ENCODE measurements at places on chromosomes 2 and 18. TPM values are rescaled to one million over a fixed set of nuclear protein-coding genes. Genes with fewer than 3 reads are reported as not detected.

The MAT2A gene
- total RNA-seq: 221 TPM

The TLX2 gene
- 0.10 TPM for total RNA-seq

The PLCL1 gene
- total RNA-seq: 3.5 TPM

The NLRC4 gene
- not detected for total RNA-seq

GRCh38 chr2:15058015-15058720, 425.7 kb downstream of the LRATD1 start:
- peak; percentile 46 for DNase-seq
- H3K4me1 ChIP-seq: no peaks in the 10 kb centered on the region
- no peak overlapping the region for H3K4me3 ChIP-seq
- H3K27ac ChIP-seq: no peak overlapping the region
- no peaks in the 10 kb centered on the region for H3K36me3 ChIP-seq

DNA sequence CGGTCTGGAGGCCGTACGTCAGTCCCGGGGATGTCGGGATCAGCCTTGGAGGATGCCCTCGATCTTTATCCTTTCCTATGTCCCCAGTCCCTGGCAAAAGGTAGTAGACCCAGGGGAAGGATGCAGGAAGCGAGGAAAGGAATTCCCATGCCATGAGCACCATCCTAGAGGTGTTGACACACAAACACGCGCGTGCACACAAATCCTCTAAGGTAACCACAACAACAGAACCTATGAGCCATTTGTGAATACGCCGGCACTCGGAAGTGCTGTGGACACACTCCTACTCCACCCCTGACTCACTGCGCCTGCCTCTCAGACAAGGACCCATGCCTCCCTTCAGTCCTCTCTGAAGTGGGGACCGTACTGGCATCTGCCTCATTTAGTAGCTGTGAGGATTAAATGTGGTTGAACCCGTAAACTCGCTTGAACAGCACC, 11.3 kb upstream of the MLPH start:
- peaks cover 10% of the 10 kb centered on the region for H3K27me3 ChIP-seq
- peak; percentile 66 for DNase-seq
- no peaks in the 10 kb centered on the region for H3K36me3 ChIP-seq
- peaks cover 11% of the 10 kb centered on the region for H3K4me1 ChIP-seq

- DNase-seq: no peak
- no peaks in the 10 kb centered on the region for H3K36me3 ChIP-seq
- H3K27ac ChIP-seq: no peak overlapping the region
- no peak overlapping the region for H3K4me3 ChIP-seq
Measured at GRCh38 chr2:195279840-195280427, 377.1 kb upstream of the SLC39A10 start.

GRCh38 chr2:71157124-71157793, 26.8 kb downstream of the MPHOSPH10 start:
- no peaks in the 10 kb centered on the region for H3K27me3 ChIP-seq
- DNase-seq: peak; percentile 65
- peaks cover 2% of the 10 kb centered on the region for H3K4me1 ChIP-seq
- no peaks in the 10 kb centered on the region for H3K36me3 ChIP-seq

DNA sequence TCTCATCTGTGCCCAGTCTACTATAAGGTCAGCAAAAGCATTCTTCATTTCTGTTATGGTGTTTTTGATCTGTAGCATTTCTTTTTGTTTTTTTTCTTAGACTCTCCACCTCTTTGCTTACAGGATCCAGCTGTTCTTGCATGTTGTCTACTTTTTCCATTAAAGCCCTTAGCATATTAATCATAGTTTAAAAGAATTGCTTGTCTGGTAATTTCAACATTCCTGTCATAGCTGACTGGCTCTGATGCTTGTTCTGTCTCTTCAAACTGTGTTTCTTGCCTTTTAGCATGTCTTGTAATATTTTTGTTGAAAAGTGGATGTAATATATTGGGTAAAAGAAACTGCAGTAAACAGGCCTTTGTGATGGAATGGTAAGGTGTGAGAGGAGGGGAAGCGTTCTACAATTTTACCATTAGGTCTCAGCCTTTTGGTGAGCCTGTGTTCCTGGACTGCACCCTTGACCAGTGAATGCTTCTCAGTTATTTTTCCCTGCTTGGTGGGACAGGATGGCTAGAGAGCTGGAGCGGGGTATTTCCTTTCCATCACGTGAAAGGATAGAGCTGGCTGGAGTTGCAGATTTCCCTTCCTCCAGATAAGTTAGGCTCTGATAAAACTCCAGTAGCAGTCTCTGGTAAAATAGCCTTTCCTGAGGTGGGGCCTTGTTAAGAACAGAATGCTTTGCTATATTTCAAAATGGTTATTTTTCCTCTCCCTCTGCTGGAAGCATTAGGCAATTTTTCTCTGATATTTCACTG, 65.4 kb downstream of the PLA2R1 start:
- peaks cover 18% of the 10 kb centered on the region for H3K27me3 ChIP-seq
- no peaks in the 10 kb centered on the region for H3K36me3 ChIP-seq
- no peaks in the 10 kb centered on the region for H3K4me1 ChIP-seq

GRCh38 chr18:70380915-70381896, 92.4 kb downstream of the SOCS6 start:
- no peaks in the 10 kb centered on the region for H3K4me1 ChIP-seq
- H3K4me3 ChIP-seq: no peak overlapping the region
- no peaks in the 10 kb centered on the region for H3K27me3 ChIP-seq
- no peaks in the 10 kb centered on the region for H3K36me3 ChIP-seq
- DNase-seq: peak; percentile 19
- H3K27ac ChIP-seq: no peak overlapping the region

DNA sequence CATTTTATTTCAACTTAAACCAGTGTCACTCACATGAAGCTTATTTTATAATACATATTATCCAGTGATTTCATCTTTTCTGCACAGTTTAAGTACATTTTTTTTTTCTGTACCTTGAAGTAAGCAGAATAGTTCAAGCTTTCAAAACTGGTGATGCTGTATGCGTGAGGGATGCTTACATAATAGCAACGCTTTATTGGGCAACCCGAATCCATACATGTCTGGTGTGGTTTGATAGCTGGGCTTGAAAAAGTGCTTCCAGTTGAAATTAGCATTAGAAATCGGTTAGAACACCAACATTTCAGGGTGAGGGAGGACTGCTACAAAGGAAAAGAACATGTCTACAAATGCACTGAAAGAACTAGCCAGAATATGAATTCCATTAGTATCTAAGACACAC, 117.4 kb downstream of the MBP start:
- peaks cover 7% of the 10 kb centered on the region for H3K4me1 ChIP-seq
- H3K27ac ChIP-seq: no peak overlapping the region
- peaks cover 34% of the 10 kb centered on the region for H3K36me3 ChIP-seq
- no peaks in the 10 kb centered on the region for H3K27me3 ChIP-seq
- no peak overlapping the region for H3K4me3 ChIP-seq

GRCh38 chr2:68943581-68944568, 8.8 kb downstream of the GKN2 start:
- H3K27ac ChIP-seq: no peak overlapping the region
- H3K27me3 ChIP-seq: peaks cover 3% of the 10 kb centered on the region
- DNase-seq: peak; percentile 74
- no peak overlapping the region for H3K4me3 ChIP-seq
- no peaks in the 10 kb centered on the region for H3K4me1 ChIP-seq

DNA sequence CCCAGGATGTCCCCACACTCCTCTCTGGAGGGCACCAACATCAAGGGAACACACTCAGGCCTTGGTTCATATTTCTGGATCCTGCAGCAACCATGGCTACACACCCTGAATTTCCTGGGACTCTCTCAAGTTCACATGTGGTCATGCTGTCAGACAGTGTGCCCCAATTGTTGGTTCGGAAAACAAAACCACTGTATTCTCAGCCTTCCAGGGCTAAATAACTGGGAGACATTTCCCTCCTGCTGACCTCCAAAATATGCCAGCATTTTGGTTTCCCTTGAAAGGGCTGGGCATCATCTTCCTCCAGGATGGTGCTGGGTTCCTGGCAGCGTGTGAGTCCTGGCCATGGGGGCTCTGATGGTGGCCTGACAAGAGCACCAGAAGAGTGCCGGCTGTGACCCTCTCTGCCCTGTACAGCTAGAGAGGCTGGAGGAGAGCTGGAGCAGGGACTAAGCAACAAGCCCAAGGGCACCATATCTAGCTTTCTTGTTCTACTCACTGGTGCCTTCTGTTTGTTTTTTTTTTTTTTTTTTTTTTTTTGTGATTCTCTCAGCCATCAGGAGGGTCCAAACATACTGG, 37.5 kb upstream of the WIPF1 start:
- H3K4me1 ChIP-seq: peaks cover 59% of the 10 kb centered on the region
- peaks cover 34% of the 10 kb centered on the region for H3K36me3 ChIP-seq

DNA sequence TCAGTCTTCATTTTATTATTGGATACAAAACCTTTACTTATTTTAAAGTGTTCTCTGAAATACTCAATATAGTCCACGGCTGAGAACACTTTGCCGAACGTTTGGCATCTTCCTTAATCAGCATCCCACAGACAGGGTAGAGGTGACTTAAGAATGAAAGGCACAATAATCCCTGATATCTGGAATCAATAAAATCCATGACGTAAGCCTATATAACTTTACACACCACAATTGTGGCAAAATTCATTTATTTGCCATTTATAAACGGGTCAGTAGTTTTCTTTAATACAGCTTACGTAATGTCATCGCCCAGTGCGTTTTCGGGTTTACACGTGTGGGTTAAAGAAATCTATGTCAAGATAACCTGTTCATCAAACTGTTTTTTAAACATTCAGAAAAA, 1.3 kb downstream of the MGAT4A start:
- H3K4me1 ChIP-seq: peaks cover 63% of the 10 kb centered on the region
- H3K36me3 ChIP-seq: peaks cover 25% of the 10 kb centered on the region
- DNase-seq: no peak
- no peaks in the 10 kb centered on the region for H3K27me3 ChIP-seq
- H3K27ac ChIP-seq: peak overlapping the region; percentile 87
- peak overlapping the region; percentile 88 for H3K4me3 ChIP-seq

GRCh38 chr2:170905864-170906263, 23.2 kb upstream of the GORASP2 start:
- no peak overlapping the region for H3K27ac ChIP-seq
- H3K4me1 ChIP-seq: no peaks in the 10 kb centered on the region
- H3K27me3 ChIP-seq: no peaks in the 10 kb centered on the region
- peaks cover 5% of the 10 kb centered on the region for H3K36me3 ChIP-seq
- DNase-seq: no peak

- H3K27me3 ChIP-seq: peaks cover 44% of the 10 kb centered on the region
- H3K4me1 ChIP-seq: peaks cover 36% of the 10 kb centered on the region
- peak; percentile 78 for DNase-seq
- H3K4me3 ChIP-seq: no peak overlapping the region
Measured at GRCh38 chr2:110853516-110853915, 121.1 kb downstream of the ACOXL start.

GRCh38 chr2:240156435-240157146, 16.1 kb upstream of the OTOS start:
- no peak overlapping the region for H3K27ac ChIP-seq
- H3K27me3 ChIP-seq: peaks cover 4% of the 10 kb centered on the region
- no peaks in the 10 kb centered on the region for H3K36me3 ChIP-seq

- no peaks in the 10 kb centered on the region for H3K4me1 ChIP-seq
- no peak for DNase-seq
- peaks cover 2% of the 10 kb centered on the region for H3K27me3 ChIP-seq
- H3K4me3 ChIP-seq: no peak overlapping the region
- H3K36me3 ChIP-seq: no peaks in the 10 kb centered on the region
- no peak overlapping the region for H3K27ac ChIP-seq
Measured at GRCh38 chr18:51514128-51514527, 316.6 kb upstream of the MEX3C start.

- peaks cover 8% of the 10 kb centered on the region for H3K4me1 ChIP-seq
- no peak overlapping the region for H3K27ac ChIP-seq
- no peak for DNase-seq
- no peaks in the 10 kb centered on the region for H3K36me3 ChIP-seq
- H3K27me3 ChIP-seq: no peaks in the 10 kb centered on the region
- no peak overlapping the region for H3K4me3 ChIP-seq
Measured at GRCh38 chr2:38907743-38908562, 18.3 kb downstream of the ARHGEF33 start.

DNA sequence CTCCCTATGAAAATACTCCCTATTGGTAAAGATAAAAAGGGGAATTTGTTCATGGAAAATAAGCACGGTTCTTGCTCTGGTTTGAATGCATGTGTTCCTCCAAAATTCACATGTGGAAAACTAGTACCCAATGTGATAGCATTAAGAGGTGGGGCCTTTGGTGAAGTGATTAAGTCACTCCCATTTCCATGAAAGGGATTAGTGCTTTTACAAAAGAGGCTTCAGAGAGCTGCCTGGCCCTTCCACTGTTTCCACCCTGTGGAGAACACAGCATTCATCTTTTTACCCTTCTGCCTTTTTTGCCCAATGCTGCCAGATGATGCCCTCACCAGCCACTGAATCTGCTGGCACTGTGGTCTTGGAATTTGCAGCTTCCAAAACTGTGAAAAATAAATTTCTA, 666.8 kb downstream of the ARHGAP15 start:
- no peak for DNase-seq
- no peaks in the 10 kb centered on the region for H3K27me3 ChIP-seq
- H3K4me1 ChIP-seq: no peaks in the 10 kb centered on the region
- no peaks in the 10 kb centered on the region for H3K36me3 ChIP-seq
- H3K4me3 ChIP-seq: no peak overlapping the region

GRCh38 chr2:186105016-186105724, 366.6 kb downstream of the FSIP2 start:
- no peak overlapping the region for H3K27ac ChIP-seq
- no peaks in the 10 kb centered on the region for H3K27me3 ChIP-seq
- peaks cover 11% of the 10 kb centered on the region for H3K4me1 ChIP-seq
- no peaks in the 10 kb centered on the region for H3K36me3 ChIP-seq

DNA sequence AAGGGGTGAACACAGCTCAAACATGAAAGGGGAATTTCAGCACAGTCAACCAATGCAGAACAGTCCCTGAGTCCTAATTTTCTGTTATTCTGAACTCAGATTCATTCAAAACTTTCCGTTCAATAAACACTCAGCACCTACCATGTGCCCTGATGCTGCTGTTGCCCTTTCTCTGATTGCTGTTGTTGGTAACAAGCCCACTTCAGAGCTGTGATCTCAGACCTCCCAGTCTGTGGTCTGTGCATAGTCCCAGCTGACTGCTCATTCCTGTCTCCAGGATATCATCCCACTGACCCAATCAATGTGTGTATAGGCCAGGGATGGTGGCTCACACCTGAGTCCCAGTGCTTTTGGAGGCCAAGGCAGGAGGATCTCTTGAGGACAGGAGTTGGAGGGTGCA, 82.7 kb upstream of the SLC35G4 start:
- H3K4me1 ChIP-seq: no peaks in the 10 kb centered on the region
- DNase-seq: no peak
- no peaks in the 10 kb centered on the region for H3K36me3 ChIP-seq
- no peak overlapping the region for H3K27ac ChIP-seq

DNA sequence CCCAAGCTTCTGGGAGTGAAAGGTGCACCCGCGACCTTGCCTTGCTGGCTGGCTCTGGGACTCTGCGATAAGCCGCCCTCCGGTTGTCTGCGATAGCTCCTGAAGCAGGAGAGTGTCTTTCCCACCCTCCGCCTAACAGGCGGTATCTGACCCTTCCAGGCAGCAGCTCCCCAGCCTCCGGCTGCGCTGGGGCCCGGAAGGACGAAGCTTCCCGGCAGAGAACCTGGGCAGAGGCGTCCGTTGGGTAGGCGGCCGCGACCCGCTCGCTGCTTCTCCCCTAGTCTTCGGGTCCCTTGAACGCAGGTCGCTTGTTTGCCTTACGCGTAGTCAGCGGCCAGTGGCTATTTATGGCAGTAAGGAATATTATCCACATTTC, 446 bp upstream of the RHBDD1 start:
- DNase-seq: peak; percentile 34
- H3K36me3 ChIP-seq: peaks cover 33% of the 10 kb centered on the region
- peak overlapping the region; percentile 92 for H3K4me3 ChIP-seq
- peaks cover 53% of the 10 kb centered on the region for H3K4me1 ChIP-seq

- DNase-seq: no peak
- H3K4me3 ChIP-seq: no peak overlapping the region
- H3K27ac ChIP-seq: no peak overlapping the region
- H3K27me3 ChIP-seq: no peaks in the 10 kb centered on the region
- peaks cover 54% of the 10 kb centered on the region for H3K4me1 ChIP-seq
Measured at GRCh38 chr2:112625474-112626114, 20.1 kb upstream of the SLC20A1 start.

- peaks cover 3% of the 10 kb centered on the region for H3K4me1 ChIP-seq
- no peak overlapping the region for H3K27ac ChIP-seq
- no peaks in the 10 kb centered on the region for H3K27me3 ChIP-seq
- no peaks in the 10 kb centered on the region for H3K36me3 ChIP-seq
Measured at GRCh38 chr2:218032336-218033171, 29.8 kb upstream of the TNS1 start.
